ENCODE measurements at places on chromosomes 3 and 15. TPM values are rescaled to one million over a fixed set of nuclear protein-coding genes. Genes with fewer than 3 reads are reported as not detected.
A peak's percentile ranks its signal among the peaks of the same experiment; 100 is the strongest.

DNA sequence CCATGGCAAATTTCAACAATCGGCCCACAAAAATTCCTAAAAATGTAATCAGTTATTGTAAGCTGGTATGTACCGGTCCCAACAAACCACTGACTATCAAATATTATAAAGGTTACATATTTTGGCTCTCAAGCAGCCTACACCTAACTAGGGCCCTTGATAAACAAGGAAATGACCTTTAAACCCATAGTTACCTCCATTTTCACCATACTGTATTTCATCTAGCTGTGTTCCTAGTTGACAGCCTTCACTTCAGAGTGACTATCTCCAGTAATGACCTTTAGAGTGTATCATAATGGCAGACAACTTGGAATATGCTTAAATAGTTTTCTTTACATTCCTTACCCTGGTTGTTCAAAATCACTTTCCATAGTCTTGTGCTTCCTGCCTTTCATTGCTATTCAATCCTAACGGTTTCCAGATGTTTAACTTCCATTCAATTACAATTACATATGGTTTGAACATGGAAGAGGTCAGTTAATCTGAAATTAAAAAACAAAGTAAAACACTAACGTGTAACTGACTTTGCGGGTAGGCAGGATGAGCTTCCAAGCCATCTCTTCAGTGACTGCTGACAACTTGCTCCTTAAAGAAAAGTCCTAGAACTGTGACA is 111.9 kb upstream of the TSC22D2 start:
- peaks cover 5% of the 10 kb centered on the region for H3K4me1 ChIP-seq
- H3K27ac ChIP-seq, result no peak overlapping the region
- H3K27me3 ChIP-seq, result no peaks in the 10 kb centered on the region

- no peak for DNase-seq
- no peaks in the 10 kb centered on the region for H3K4me1 ChIP-seq
- no peaks in the 10 kb centered on the region for H3K27me3 ChIP-seq
- H3K27ac ChIP-seq, result no peak overlapping the region
Observed at GRCh38 chr15:91874992-91875660, 21.6 kb downstream of the SLCO3A1 start.

GRCh38 chr15:79918278-79918677 is 21.5 kb upstream of the MTHFS start:
- no peaks in the 10 kb centered on the region for H3K36me3 ChIP-seq
- no peak for DNase-seq
- peaks cover 1% of the 10 kb centered on the region for H3K27me3 ChIP-seq
- no peak overlapping the region for H3K27ac ChIP-seq

DNA sequence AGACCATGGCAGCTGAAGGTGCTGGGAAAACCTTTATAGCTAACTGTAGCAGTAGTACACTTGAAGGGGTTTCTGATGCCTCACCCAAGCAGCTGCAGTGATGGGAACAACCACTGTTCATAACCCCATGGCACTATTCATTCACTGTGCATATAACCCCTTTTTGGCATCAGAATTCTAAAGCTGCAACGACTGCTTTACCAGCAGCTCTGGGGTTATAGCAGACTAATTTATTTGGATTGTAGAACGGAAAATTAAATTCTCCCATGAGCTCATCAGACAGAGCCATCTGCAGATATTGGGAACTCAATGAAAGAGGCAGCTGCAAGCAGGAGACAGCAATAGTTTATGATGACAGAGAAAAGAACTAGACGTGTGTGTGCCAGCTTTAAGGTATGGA is 28.6 kb downstream of the TFDP2 start:
- no peaks in the 10 kb centered on the region for H3K27me3 ChIP-seq
- H3K27ac ChIP-seq, result no peak overlapping the region
- H3K4me1 ChIP-seq, result peaks cover 6% of the 10 kb centered on the region
- DNase-seq, result no peak
- H3K4me3 ChIP-seq, result no peak overlapping the region
- no peaks in the 10 kb centered on the region for H3K36me3 ChIP-seq

The PRSS50 gene
- not detected for total RNA-seq

DNA sequence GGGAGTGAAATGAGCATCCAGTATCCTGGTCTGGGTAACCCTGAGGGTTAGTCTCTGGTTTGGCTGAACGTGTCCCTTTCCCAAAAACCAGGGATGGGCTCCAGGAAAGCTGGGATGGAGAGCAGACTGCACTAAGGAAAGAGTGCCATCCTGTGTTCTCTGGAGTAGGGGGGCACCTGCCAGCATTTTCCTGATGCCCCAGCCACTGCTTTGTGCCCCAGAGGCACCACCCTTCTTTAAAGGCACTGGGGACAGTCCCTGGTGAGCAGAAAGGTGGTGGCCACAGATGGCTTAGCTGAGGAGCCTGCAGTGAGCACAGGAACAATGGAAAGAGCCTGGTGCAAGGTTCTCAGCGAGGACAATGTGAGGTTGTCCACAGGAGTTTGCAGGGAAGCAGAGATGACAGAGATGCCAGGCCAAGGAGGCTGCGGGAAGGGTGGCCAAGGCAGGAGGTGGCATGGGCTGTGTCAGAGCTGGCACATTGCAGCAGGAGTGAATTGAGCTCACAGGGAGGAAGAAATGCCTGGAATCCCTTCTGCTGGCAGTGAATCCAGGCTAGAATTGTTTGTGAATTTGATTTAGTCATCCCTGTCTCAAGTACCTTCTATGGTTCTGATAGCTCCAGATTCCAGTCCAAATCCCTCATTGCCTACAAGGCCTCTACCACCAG is 39.9 kb downstream of the AMOTL2 start:
- no peaks in the 10 kb centered on the region for H3K27me3 ChIP-seq
- no peak overlapping the region for H3K4me3 ChIP-seq
- peaks cover 4% of the 10 kb centered on the region for H3K4me1 ChIP-seq
- H3K27ac ChIP-seq, result peak overlapping the region; percentile 50
- DNase-seq, result no peak

The CCDC39 gene
- total RNA-seq, result not detected

DNA sequence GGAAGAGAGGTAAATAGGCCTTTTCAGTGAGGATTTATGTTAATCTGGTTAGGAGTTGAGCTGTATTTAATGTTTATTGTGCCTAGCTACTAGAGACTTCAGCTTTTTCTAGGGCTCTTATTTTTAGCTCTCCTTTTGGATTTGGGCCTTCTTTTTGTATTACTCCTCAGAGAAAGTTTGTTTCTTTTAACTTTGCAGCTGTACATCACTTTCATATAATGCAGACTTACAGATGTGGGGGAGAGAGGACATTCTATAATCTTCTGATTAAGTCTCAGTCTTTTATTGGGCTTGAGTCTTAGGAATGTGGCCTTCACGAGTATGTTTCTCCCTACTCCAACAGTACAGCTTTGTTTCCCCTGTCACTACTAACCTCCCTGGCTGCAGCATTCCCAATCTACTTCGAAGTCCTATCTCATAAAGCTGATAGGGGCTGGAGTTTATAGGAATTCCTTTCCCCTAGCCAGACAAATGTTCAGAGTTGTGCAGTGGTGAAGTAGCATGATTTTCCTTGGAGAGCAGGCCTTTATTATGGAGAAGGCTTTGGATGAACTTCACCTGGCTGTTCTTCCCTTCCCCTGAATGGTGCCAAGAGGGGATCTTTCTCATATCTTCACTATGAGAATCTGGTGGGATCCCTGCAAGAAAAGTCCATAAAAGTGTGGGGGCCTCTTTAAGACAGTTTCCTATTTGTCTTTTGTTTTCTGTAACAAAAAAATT is 82.2 kb upstream of the CBLB start:
- H3K27ac ChIP-seq, result no peak overlapping the region
- DNase-seq, result no peak
- no peak overlapping the region for H3K4me3 ChIP-seq
- H3K27me3 ChIP-seq, result no peaks in the 10 kb centered on the region

The GNL3 gene
- 67.6 TPM for total RNA-seq

The MAP1A gene
- total RNA-seq, result 3.5 TPM

DNA sequence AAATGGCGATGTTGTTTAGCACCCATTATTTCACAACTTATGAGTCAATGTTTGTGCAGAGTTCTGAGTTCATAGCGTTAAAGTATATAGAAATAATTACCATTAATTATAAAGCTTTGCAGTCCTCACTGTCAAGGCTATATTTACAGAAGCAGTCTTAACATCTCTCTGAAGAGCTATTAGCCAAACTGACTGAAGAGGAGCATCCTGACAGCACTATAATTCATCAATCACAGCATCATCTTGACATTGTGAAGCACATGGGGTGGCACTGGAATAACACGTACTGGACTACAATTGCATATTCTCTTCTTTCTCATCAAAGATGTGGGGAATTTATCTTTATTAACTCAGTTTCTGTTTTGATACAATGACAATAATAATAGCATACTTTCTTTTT is 260.6 kb upstream of the MME start:
- H3K4me1 ChIP-seq, result no peaks in the 10 kb centered on the region
- H3K36me3 ChIP-seq, result no peaks in the 10 kb centered on the region
- no peaks in the 10 kb centered on the region for H3K27me3 ChIP-seq
- H3K27ac ChIP-seq, result no peak overlapping the region

DNA sequence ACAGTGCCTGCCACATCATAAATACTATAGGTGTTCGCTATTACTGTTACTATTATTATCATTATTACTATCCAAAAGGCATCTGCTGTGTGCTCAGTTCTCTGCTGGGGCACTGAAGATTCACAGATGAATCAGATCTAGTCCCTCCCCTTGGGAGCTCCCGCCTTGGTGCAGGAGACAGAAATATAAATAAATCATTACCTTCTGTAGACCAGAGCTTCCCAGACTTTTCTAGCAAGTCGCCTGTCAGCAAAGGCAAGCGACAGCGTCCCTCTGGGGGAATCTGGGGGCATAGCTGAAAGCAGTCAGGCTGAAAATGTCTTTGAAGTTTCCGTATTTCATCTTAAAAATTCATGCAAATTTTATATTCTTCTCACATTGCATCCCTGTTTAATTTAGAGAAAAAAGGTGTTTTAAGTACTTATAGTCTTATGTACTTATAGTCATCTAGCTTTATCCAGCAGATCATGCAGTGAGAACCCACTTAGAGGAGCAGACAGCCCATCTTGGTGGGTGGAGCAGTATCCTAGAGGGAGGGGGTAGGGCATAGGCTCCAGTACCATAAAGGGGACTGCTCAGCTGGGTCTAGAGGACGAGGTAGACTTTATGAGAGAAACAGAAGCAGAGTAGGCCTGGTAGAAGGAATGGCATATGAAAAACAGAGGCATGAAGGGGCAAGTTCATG is 10.4 kb upstream of the BRPF1 start:
- H3K27ac ChIP-seq, result no peak overlapping the region
- no peak overlapping the region for H3K4me3 ChIP-seq
- DNase-seq, result no peak
- H3K36me3 ChIP-seq, result no peaks in the 10 kb centered on the region
- no peaks in the 10 kb centered on the region for H3K4me1 ChIP-seq

The C3orf85 gene
- not detected for total RNA-seq

DNA sequence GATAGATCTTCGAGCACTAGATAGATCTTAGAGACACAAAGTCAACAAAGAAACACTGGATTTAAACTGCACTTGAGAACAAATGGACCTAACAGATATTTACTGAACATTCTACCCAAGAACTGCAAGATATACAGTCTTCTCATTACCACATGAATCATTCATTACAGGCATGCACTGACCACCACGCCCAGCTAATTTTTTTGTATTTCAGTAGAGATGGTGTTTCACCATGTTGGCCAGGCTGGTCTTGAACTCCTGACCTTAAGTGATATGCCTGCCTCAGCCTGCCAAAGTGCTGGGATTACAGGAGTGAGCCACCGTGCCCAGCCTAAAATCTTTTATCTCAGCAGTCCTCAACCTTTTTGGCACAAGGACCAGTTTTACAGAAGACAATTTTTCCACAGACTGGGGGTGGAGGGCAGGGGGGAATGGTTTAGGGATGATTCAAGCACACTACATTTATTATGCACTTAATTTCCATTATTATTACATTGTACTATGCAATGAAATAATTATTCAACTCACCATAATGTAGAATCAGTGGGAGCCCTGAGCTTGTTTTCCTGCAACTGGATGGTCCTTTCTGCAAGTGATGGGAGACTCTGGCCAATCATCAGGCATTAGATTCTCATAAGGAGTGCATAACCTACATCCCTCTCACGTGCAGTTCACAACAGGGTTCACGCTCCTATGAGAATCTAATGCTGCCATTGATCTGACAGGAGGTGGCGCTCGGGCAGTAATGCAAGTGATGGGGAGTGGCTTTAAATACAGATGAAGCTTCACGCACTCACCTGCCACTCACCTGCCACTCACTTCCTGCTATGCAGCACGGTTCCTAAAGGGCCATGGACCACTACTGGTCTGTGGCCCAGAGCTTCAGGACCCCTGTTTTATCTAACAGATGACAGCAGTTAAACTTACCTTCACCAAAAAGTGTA is 21.7 kb downstream of the CSNK1G1 start:
- no peak overlapping the region for H3K4me3 ChIP-seq
- no peak for DNase-seq
- H3K27me3 ChIP-seq, result no peaks in the 10 kb centered on the region
- H3K27ac ChIP-seq, result no peak overlapping the region
- H3K36me3 ChIP-seq, result no peaks in the 10 kb centered on the region

The ZCWPW2 gene
- total RNA-seq, result 0.55 TPM

DNA sequence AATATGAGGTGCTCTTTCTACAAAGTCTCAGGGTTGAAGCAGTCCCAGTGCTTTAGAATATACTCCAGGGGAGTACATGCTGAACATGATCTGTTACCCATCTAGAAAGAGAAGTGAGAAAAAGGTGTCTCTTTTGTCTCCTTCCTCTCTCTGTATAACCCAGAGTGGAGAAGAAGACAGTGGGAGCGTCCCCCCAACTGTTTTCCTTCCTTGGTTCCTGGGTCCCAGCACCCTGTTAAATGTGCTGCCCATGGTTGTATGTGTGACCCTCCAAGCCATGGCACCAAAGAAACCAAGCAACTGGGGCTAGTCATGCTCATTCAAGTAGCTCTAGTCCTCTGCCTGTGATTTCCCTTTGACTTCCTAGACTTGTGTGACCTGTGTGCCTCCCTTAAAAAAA is 683.7 kb downstream of the TBL1XR1 start:
- no peak overlapping the region for H3K27ac ChIP-seq
- H3K36me3 ChIP-seq, result no peaks in the 10 kb centered on the region
- no peaks in the 10 kb centered on the region for H3K4me1 ChIP-seq
- DNase-seq, result no peak
- H3K27me3 ChIP-seq, result no peaks in the 10 kb centered on the region

- no peaks in the 10 kb centered on the region for H3K4me1 ChIP-seq
- no peaks in the 10 kb centered on the region for H3K36me3 ChIP-seq
- DNase-seq, result no peak
- H3K27ac ChIP-seq, result no peak overlapping the region
Observed at GRCh38 chr3:175573226-175573625, 714.1 kb downstream of the NAALADL2 start.

The SPINK8 gene
- not detected for total RNA-seq

- no peak for DNase-seq
- peaks cover under 1% of the 10 kb centered on the region for H3K4me1 ChIP-seq
- no peak overlapping the region for H3K4me3 ChIP-seq
- H3K27ac ChIP-seq, result no peak overlapping the region
- H3K36me3 ChIP-seq, result no peaks in the 10 kb centered on the region
Observed at GRCh38 chr15:77892335-77892734, 185.2 kb downstream of the TBC1D2B start.

DNA sequence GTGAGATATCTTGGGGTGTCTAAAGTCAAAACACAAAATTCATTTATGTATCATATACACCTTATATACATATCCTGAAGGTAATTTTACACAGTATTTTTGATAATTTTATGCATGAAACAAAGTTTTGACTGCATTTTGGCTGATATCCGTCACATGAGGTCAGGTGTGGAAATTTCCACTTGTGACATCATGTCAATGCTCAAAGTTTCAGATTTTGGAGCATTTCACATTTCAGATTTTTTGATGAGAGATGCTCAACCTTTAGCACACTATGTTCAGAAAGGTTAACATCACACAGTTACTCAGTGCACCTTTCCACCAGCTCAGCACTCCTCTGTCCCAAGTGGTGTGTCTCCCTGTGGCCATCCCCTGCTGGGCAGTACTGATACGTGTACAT is 37.7 kb upstream of the CPB1 start:
- DNase-seq, result no peak
- no peaks in the 10 kb centered on the region for H3K27me3 ChIP-seq
- H3K4me3 ChIP-seq, result no peak overlapping the region
- H3K4me1 ChIP-seq, result no peaks in the 10 kb centered on the region

The CCR1 gene
- 2.3 TPM for total RNA-seq

The ERICH6 gene
- not detected for total RNA-seq
